Bronchial epithelial cell (primary cell): ENCODE measurements at places on chromosomes 7 and 10.
A peak's percentile ranks its signal among the peaks of the same experiment; 100 is the strongest.

GRCh38 chr7:17103170-17103569 is 195.3 kb upstream of the AHR start:
- DNase-seq, result no peak

- DNase-seq, result no peak
Measured at GRCh38 chr7:5767066-5767465, 14.4 kb downstream of the RNF216 start.

DNA sequence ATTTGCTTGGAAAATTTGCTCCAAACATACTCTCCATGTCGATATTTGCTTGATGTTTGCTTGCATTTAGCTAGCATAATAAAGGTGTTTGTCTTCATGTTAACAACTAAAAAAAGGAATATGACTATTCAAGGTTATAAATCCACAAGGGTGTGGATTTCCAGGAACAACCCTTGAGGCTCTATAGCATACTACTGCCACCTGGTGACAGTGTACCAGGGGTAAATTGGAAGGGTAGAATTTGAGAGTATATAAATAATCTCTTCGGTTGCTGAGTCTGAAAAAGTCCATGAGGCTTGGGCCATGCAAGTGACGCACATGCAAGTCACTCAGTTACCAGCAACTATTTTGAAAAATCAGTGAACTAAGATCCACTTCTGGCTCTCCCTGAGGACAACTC is 68.4 kb downstream of the SLIT1 start:
- peak; percentile 32 for DNase-seq

GRCh38 chr7:111855161-111855841 is 293.0 kb upstream of the IMMP2L start:
- peak; percentile 40 for DNase-seq

GRCh38 chr7:133709036-133709880 is 417.9 kb upstream of the LRGUK start:
- DNase-seq, result no peak

- DNase-seq, result no peak
Measured at GRCh38 chr7:150852371-150852905, at the start of gene AOC1. Gene AOC1, plus strand, starts transcription at chr7:150852517. Its CDS starts 3,954 bp downstream, at chr7:150856471.

- no peak for DNase-seq
Measured at GRCh38 chr10:128993911-128994538, 473.0 kb upstream of the MGMT start.

DNA sequence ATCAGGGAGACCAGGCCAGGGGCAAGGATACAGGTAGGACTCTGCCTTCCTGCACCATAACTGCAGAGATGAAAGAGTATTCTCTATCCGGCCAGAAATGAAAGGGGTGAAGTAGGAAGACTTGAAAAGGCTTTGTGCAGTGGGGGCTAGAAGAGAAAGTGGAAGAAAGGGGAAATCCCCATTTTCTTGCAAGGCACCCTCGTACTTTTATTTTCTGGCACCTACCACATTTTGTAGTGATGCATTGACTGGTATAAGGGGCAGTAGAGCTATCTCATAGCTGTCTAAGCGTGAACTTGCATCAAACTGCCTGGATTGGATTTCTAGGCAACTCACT is 752 bp upstream of the CAMK2G start:
- DNase-seq, result no peak

GRCh38 chr7:25385506-25386136 is 157.3 kb upstream of the NPVF start:
- DNase-seq, result no peak

- DNase-seq, result no peak
Measured at GRCh38 chr7:47293884-47294555, 287.9 kb downstream of the TNS3 start.

DNA sequence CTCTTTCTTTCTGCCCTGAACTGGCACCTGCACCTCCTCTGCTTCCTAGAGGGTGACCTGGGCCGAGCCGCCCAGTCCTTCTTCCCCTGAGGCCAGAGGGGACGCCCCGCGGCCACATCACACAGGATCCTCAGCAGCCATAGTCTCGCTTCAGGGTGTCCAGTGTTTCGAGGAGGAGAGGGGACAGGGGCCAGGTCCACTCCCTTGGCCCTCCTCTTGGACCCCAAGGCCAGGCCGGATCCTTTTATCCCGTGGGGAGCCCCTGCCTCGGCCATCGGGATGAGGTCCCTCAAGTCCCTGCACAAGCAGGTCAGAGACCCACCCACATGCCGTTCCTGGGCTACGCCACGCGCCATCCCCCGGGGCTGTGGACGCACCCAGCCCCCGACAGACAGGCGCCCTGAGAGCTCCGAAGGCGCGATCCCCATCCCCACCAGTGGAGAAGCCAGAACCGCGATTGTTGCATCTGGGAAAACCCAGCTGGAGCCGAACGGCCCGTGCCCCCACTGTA is 3.6 kb downstream of the BHLHA15 start:
- DNase-seq, result no peak

DNA sequence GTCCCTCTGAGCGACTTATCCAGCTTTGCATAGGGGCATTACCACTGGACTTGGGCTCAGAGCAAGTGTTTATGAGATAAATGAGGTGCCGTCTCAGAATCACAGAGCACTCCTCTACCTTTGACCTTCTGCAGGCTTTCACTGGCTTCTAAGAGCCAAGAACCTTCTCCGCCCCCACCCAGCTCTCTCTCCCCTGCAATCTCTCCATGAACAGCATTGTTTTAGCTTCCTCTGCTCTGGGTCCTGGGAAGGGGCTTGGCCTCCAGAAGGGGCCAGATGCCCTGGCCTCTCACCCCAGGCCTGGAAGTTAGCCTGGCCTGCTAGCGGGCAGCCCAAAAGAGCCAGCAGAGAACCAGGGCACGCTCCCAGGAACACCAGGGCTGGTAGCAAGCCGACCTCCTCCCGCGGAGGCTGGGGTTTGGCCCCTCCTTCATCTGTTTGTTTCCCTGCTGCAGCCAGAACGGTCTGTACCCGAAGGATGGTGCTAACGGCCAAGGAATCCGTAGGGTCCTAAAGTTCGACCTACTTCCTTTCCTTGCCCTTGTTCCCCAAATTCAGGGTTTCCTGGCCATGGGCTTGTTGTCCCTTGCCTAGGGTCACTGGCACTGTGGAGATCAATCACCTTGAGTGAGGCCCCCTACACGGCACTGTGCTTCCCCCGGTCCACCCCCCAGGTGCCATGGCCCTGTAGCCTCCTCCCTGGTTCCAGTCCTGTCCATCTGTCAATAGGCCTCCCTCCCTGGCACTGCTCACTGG is 18.7 kb upstream of the DDIT4 start:
- DNase-seq, result peak; percentile 60

GRCh38 chr10:129853562-129853903 is 110.5 kb downstream of the EBF3 start:
- DNase-seq, result peak; percentile 10

DNA sequence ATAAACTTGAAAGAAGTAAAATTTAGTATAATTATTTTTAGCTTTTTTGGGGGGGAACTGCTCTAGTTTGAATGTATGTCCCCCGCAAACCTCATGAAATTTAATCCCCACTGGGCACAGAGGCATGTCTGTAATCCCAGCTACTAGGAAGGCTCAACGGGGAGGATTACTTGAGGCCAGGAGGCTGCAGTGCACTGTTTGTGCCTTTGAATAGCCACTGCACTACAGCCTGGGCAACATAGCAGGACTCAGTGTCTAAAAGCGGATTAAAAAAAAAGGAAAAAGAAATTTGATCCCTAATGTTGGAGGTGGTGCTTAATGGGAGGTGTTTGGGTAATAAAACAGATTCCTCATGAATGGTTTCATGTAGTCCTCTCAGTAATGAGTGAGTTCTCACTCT is 43.1 kb upstream of the PHF14 start:
- no peak for DNase-seq

GRCh38 chr10:70669015-70669414 is 3.3 kb upstream of the ADAMTS14 start:
- no peak for DNase-seq
